ENCODE measurements at places on chromosomes 1 and 21. TPM values are rescaled to one million over a fixed set of nuclear protein-coding genes. Genes with fewer than 3 reads are reported as not detected.

Gene COG2
- 22.7 TPM for total RNA-seq

Gene ALG6
- total RNA-seq, result 15.0 TPM

Gene AQP10
- 0.42 TPM for total RNA-seq

Gene SFN
- 1.3 TPM for total RNA-seq

Gene SLC25A34
- 1.5 TPM for total RNA-seq

Gene MORN1
- total RNA-seq, result 7.0 TPM

Gene FAM72D
- not detected for total RNA-seq

Gene WRAP73
- total RNA-seq, result 25.9 TPM

Gene SPRR3
- total RNA-seq, result not detected

Gene SPRR1A
- total RNA-seq, result not detected

Gene TFF2
- not detected for total RNA-seq

Gene RAB3B
- 0.02 TPM for total RNA-seq

Gene TINAGL1
- not detected for total RNA-seq

Gene REN
- total RNA-seq, result not detected

Gene LRRC39
- 2.1 TPM for total RNA-seq

Gene BRDT
- 0.68 TPM for total RNA-seq

Gene OR2T35
- total RNA-seq, result not detected
